NCI-H446 (cell line): ENCODE measurements at places on chromosomes 16 and 17.

GRCh38 chr16:80894091-80894490, 89.7 kb upstream of the CDYL2 start:
- DNase-seq, result no peak

DNA sequence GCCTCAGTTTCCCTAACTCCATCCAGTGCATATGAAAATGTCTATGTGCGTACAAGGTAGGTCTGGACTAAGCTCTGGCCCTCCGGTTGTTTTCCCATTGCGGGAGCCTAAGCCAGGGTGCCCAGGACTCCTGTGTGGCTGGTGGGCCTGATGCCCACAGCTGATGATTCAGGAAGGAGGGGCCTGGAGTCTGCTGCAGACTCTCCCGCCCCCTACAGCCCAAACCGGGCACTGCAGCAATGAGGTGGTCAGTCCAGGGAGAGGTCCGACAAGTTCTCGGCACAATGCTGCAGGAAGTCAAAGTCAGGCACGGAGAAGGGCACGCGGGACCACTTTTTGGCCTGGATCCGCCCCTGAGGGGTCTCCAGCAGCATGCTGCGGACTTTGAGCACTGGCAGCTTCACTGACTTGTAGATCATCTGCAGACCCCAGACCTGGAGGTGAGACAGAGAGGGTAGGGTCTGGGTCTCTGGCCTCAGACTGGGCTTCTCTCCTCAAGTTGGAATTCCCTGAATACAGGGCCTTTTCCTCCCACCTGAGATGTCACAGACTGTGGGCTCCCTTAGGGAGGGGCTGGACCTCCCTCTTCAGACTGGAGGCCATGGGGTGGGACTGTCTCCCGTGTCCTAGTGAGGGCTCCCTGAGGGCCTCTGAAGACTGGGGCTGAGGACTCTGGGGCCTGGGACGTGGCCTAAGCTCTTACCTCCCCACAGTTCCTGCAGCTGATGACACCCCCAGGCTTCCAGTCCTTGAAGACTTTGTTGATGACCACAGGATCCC, 3.4 kb upstream of the ZNF385C start:
- no peak for DNase-seq

- DNase-seq, result no peak
These were observed 5.1 kb upstream of the ERN1 start for GRCh38 chr17:64135000-64135399.

- no peak for DNase-seq
These were observed 11.2 kb downstream of the PPY start for GRCh38 chr17:43931062-43931571.

GRCh38 chr17:66939461-66940114, 24.9 kb upstream of the CACNG4 start:
- DNase-seq, result no peak

- no peak for DNase-seq
These were observed 4.4 kb downstream of the MVP start for GRCh38 chr16:29824589-29825144.

DNA sequence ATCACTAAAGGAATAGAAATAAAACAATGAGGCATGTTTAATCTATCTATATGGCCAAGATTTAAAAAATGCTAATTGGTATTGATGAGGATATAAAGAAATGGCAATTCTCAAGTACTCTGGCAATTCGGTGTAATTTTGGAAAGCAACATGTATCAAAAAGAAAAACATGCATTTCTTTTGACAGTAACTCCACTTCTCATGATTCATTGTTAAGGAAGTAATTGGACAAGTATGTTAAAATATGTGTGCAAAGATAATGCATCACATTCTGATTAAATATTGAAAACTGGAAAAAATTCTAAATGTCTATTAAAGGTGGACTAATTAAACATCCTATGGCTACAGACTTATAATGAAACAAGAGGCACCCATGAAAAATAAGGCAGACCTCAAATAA, 81.2 kb downstream of the CREBBP start:
- DNase-seq, result no peak

DNA sequence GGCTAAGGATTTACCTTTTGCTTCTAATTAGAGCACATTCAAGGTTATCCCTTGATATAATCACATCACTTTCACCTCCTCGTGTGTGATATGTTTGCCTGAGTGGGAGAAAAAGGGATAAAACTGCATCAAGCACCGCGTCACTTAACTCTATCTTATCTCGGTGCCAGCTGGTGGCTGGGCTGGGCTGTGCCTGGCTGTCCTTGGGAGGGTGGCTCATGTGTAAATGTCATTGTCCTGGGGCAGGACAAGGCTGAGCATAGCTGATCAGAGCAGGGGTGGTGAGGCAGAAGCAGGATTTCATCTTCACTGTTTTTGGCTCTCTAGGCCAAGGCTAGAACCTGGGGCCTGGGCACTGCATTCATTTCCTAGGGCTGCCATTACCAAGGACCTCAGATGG, 105.3 kb downstream of the RAP1GAP2 start:
- no peak for DNase-seq

- no peak for DNase-seq
These were observed 699 bp downstream of the MPRIP start for GRCh38 chr17:17042851-17043460.

GRCh38 chr16:52193441-52193840, 353.5 kb downstream of the TOX3 start:
- no peak for DNase-seq

DNA sequence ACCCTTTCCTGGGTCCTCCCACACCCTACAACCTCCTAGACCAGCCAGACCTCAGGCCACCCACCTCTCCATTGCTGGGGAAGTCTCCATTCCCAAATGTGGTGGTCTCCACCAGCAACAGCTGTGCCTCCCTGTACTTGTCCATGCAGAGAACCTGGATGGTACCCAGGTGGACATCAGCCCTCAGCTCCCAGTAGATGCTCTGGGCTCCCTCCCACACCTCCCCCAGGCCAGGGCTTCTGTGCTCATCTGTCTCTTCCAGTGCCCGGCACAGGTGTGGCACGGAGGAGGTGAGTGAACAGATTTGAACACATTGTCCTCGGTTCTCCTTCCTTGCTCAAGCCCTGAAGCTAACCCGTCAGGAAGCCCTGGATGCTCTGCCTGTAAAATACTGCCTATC, 34.6 kb downstream of the LGALS9 start:
- no peak for DNase-seq

GRCh38 chr16:27127308-27127707, 60.6 kb downstream of the C16orf82 start:
- no peak for DNase-seq

DNA sequence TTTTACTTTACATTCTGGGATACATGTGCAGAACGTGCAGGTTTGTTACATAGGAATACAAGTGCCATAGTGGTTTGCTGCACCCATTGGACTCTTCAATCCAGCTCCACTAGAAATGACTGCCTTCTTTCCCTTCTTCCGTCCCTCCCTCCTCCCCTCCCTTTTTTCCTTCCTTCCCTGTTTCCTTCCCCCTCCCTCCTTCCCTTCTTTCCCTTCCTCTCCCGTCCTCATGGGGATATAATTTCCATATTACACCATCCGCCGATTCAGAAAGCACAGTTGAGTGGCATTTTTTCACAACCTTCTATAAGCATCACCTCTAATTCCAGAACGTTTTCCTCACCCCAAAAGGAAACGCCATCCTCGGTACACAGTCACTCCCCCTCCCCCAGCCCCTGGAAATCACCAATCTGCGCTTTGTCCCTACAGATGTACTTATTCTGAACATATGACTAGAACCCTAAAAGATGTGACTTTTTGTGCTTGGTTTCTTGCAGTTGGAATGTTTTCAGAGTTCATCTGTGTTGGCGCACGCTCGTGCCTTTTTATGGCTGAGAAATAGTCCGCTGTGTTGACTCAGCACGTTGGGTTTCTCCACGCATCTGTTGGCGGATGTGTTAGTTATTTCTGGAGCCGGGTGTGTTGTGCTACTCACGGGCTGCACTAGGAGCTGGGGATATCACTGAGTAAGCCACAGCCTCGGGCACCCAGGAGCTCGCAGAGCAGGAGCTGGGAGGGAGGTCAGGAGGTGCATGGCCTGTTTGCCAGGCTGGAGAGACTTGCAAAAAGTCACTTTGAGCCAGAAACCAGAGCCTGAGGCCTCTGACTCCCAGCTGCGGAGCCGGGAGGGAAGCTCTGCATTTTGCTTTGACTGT, 336.4 kb downstream of the SEC14L1 start:
- no peak for DNase-seq

DNA sequence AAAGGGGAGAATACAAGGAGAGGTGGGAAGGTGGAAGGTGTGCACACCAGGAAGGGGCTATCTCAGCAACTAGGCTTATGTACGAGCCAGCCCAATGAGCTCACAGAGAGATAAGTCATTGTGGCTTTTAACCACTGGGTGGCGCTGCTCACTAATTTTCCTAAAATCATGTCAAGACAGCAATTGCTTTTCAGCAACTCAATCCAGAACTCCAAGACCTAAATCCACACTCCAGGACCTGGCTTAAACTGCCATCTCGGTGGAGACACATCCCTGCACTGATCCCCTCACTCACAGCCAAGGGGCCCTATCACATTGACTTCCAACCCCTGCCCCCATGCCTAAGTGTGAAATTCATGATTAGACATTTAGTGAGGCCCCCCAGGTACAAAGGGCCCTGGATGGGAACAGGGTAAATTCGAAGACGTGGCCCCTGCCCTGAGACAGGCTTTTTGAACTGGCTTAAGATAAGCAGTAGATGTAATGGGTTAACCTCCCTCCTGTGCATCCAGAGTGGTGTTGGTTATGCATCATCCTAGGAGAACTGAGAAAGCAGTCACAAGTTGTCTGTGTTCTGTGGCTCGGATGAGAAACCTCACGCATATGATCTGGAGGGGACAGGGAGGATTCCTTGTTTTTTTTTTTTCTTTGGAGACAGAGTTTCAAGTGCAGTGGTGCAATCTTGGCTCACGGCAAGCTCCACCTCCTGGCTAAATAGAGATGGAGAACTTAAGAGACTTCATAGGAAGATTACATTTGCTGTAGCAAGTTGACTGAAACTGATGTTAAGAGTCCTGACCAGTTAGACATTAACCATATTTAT, 11.5 kb downstream of the CCL16 start:
- DNase-seq, result peak; percentile 82

DNA sequence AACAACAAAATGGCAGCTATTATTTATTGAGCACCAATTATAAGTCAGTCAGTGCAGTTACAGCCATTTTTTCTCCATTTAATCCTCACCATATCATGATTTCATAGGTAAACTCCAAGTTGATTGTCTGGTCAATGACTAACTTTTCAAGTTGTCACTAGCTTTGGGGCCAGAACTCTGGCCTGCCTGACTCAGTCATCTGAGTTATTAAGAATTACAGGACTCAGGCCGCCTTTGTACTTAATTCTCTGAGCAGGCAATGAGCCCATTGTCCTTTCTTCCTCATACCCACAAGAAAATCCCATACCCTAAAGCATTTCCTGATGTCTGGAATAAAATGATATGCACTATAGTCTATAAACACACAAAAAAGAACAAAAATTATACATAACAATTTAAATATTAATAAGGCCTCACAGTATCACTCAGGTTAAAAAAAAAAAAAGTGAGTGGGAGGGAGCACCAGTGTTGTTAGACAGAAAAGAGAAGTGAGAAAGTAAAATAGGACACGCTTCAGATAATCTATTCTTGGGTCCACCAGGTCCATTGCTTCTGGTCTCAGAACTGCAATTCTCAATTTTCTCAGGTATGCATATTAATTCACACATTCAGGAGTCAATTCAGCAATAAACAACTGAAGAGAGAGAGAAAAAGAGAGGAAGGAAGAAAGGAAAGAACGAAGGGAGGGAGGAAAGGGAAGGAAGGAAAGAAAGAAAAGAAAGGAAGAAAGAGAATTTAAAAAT, 70.2 kb downstream of the SPAG9 start:
- no peak for DNase-seq

GRCh38 chr17:57133486-57133885, 48.4 kb downstream of the AKAP1 start:
- DNase-seq, result no peak

- no peak for DNase-seq
These were observed 84.7 kb downstream of the IRX5 start for GRCh38 chr16:55015181-55015913.

DNA sequence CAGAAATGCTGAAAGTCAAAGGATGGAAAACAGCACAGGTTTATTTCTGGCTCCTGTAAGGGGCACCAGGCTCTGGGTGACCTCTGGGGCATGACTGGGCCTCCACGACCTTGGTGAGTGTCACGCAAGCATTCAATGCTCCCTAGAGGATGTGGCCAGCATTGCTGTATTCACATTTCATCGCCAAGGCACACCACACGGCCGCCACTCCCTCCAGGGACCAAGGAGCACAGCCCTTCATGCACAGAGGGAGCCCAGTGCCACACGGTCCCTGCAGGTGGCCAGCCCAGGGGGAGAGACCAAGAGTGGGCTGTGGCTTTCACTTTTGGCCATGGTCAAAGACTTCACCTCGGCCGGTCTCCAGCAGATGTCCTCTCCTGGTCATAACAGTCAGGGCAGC, 137.4 kb upstream of the TNRC6C start:
- no peak for DNase-seq

GRCh38 chr16:69938981-69939820, 11.9 kb upstream of the CLEC18A start:
- no peak for DNase-seq

- no peak for DNase-seq
These were observed 469.6 kb downstream of the SOX9 start for GRCh38 chr17:72590382-72590781.

DNA sequence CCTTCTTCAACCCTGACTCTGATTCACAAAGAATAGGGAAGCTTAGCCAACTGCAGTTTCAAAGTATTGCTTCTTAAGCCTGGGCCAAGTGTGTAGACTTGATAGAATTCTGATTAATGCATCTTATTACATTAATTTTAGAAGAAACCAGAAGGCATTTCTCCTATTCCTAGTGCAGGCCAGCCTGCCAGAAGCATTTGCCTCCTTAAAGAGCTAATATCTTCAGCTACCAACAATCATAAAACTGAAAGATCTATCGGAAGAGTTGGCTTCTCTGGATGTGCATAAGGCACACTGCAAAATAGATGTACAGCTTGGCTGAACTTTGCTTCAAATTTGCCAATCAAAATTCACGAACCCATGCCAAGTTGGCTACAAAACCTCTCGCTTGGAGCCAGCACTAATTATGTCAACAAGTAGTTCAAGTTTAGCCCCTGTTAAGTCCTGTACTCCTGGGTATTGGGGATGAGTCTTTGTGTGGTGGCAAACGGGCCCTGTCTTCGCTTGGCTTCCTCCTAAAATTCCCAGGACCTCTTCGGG, 717.8 kb downstream of the WWOX start:
- DNase-seq, result no peak

DNA sequence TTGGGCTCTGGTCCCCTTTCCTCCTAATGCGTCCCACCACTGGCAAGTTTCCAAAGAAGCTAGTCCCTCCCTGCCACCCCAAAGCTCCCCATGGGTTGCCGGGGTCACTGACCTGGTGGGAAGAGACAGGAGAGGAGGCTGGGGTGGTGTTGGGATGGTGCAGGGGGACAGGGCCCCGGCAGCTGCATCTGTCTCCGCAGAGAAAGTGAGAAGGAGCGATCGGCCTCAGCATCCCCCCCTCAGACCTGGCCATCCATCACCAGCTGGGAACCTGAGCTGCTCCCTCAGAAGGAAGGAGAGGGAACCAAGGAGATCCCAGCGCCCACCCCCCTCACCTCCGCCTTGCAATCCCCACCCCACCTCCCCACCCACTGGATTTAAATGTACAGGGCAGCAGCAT, 3.3 kb downstream of the ETV4 start:
- DNase-seq, result no peak

- no peak for DNase-seq
These were observed 27.2 kb upstream of the BRD7 start for GRCh38 chr16:50395763-50396710.

GRCh38 chr17:9209781-9210370, 188.6 kb downstream of the NTN1 start:
- DNase-seq, result no peak
